T-helper 22 cell (primary cell): ENCODE measurements at places on chromosomes 7 and 10.
A peak's percentile ranks its signal among the peaks of the same experiment; 100 is the strongest.

GRCh38 chr10:30687698-30688213 lies 58.2 kb upstream of the LYZL2 start:
- peak; percentile 42 for DNase-seq

- no peak for DNase-seq
These were observed 211.2 kb downstream of the SEMA3D start for GRCh38 chr7:84975586-84976185.

DNA sequence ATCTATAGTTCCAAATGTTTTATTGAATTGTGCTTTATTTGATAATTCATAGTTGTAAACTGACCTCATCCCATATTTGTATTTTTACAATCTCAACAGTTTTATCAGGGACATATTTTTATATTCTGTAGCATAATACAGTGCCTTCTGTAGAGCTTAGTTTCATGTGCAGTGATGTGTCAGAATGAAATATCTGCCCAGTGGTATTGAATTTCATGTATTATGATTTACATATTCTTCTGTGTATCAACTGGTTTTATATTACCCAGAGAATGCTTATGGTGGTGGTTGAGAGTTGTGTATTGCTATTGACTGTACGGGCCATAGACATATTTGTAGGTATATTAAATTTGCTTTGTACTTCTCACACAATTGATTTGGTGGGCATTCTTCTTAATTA lies 89.9 kb downstream of the KAT6B start:
- DNase-seq, result no peak

- no peak for DNase-seq
These were observed 18.9 kb downstream of the BAG3 start for GRCh38 chr10:119669975-119670640.

- no peak for DNase-seq
These were observed 210.4 kb downstream of the SKIDA1 start for GRCh38 chr10:21314906-21315644.

DNA sequence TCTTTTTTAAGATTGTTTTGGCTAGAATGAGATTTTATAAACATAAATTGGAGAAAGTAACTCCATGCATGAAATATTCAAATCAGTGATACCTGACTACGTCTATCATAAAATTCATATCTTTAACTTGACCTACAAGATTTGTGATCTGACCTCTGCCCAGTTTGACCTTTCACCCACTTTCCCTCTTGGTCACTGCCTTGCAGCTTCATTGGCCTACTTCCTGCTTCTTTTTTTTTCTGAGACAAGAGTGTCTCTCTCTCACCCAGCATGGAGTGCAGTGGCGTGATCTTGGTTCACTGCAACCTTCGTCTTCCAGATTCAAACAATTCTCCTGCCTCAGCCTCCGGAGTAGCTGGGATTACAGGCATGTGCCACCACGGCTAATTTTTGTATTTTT lies 28.5 kb downstream of the TPST1 start:
- DNase-seq, result no peak

DNA sequence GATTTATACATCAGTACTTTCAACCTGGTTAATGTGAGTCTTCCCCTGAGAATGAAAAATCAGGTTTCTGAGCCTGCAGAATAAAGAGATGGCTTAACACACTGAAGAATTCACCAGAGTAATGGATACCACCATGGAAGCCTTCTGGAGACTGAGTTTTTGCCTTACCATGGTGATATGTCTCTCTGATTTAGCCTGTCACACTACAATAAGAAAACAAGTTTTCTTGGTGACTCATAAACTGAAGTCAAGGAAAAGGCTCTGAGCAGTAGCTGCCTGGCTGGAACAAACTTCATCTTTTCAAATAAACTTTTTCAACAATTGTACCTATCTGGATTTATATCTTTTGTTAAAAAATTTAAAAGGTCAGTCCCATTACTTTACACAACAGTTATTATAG lies 229.0 kb downstream of the PRPF18 start:
- DNase-seq, result no peak

DNA sequence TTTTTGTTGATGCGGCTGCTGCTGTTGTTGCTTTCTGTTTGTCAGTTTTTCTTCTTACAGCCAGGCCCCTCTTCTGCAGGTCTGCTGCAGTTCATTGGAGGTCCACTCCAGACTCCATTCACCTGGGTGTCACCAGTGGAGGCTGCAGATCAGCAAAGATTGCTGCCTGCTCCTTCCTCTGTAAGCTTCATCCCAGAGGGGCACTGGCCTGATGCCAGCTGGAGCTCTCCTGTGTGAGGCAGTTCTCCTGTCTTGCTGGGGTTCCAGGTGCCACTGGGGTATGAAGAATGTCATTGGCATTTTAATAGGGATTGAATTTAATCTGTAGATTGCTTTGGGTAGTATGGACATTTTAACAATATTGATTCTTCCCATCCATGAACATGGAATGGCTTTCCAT lies 308.5 kb upstream of the MEOX2 start:
- no peak for DNase-seq

DNA sequence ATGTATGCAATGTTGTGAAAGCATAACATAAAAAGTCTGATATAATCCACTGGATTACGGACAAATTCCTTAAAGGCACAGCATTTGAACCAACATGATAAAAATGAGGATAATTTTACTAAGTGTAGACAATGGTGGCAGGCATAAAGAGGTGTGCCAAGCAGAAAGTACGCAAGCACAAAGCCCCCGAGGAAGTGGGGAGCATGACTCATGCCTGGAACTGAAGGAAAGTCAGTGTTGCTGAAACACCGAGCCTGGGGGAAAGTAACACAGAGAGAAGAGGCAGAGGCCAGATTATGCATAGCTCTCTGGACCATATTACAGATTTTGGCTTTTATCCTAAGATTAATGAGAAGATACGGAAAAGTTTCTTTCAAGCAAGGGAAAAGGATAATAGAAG lies 490.0 kb upstream of the PHF14 start:
- DNase-seq, result no peak
